SHP77 (cell line): ENCODE measurements at places on chromosomes 2 and 18.

DNA sequence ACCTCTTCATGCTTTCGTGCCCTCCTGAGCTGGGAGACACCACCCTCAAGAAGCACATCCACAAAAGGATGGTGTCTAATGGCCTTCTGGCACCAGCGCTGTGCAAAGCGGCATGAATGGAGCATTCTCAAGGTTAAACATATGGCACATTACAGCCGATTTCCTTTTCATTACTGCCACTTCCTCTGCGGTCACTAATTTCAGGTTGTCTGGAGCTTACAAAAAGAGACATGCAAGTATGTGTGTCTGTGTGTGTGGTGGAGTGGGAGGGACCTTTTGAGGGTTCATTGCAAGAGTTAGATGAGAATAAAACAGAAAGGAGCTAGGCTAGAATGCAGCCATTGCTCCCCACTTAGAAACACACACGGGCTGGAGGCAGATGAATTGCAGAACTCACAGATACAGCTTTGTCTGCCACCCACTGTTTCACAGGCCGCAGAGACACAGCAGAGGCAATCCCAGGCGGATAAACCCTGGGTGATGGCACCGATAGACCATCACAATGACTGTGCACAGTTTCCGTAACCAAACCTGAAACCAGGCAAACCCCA, 76.0 kb downstream of the TGIF1 start:
- peak; percentile 61 for DNase-seq

- DNase-seq = no peak
Measured at GRCh38 chr2:134788417-134788816, 50.0 kb upstream of the ACMSD start.

DNA sequence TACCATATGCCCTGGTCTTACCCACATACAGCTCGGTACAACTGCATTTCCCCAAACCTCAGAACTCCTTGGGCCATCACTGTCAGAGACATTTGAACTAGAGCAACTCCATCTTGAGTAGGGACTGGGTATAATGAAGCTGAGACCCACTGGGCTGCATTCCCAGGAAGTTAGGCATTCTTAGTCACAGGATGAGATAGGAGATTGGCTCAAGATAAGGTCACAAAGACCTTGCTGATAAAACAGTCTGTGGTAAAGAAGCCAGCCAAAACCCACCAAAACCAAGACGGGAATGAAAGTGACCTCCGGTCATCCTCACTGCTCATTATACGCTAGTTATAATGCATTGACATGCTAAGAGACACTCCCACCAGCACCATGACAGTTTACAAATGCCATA, 131.3 kb downstream of the PIK3C3 start:
- no peak for DNase-seq

GRCh38 chr2:37800176-37800858, 124.8 kb upstream of the RMDN2 start:
- no peak for DNase-seq

GRCh38 chr2:52933878-52934277, 833.7 kb upstream of the CHAC2 start:
- no peak for DNase-seq

DNA sequence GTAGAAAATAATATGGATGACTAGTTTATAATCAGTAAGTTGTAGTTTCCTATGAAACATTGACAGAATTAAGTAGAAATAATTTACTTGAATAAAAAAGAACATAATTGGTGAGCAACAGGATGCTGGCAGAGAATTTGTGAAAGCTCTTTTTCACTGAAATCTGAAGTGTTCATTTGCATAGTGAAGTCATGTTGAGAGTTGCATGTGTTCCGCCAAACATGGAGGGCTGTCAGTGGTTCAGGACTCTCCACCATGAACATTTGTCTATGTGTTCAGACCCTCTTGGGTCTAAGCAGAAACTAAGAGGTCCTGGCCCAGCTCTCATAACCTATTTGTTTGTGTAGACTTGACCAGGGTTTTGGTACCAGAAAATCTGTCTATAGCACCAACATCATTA, 182.5 kb upstream of the LINC00305 start:
- no peak for DNase-seq

GRCh38 chr2:64119369-64119768, 24.9 kb downstream of the PELI1 start:
- no peak for DNase-seq

DNA sequence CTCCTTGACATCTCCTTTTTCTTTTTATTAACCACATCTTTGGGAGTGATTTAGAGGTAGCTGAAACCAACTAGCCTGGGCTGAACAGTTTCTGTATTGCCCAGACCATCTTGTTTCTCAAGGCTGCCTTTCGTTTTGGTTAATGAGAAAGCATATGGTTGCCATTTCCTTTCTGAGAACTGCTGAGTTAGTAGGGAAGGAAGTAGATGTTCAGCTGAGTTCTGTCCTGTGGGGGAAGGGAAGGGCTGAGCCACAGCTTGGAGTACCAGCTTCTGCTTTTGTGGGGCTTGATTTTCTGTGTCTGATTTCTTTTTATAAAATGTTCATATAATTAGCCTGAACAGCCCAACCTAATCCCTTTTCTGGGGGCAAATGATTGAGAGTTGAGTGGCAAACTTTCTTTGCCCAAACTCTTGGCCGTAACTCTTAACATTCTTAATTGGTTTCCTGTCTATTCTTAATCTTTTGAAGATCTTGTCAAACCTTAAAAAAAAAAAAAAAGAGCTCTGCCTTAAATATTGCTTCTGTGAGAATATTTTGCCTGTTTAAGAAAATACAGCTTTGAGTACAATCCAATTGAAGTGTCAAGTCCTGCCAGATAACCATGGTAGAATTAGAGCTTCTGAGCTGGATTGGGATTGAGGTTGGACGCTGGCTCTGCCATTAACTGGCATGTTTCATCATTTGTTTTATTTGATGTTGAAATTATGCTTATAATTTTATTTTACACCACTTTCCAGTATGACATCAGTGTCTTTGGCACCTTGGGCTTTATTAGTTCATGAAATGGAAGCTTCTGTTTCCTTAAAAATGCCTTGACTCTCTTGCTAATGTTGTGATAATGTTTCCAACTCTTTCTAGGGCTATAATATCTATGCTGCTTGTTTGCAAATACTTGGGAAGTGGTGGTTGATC, 1.9 kb upstream of the NABP1 start:
- DNase-seq = no peak

DNA sequence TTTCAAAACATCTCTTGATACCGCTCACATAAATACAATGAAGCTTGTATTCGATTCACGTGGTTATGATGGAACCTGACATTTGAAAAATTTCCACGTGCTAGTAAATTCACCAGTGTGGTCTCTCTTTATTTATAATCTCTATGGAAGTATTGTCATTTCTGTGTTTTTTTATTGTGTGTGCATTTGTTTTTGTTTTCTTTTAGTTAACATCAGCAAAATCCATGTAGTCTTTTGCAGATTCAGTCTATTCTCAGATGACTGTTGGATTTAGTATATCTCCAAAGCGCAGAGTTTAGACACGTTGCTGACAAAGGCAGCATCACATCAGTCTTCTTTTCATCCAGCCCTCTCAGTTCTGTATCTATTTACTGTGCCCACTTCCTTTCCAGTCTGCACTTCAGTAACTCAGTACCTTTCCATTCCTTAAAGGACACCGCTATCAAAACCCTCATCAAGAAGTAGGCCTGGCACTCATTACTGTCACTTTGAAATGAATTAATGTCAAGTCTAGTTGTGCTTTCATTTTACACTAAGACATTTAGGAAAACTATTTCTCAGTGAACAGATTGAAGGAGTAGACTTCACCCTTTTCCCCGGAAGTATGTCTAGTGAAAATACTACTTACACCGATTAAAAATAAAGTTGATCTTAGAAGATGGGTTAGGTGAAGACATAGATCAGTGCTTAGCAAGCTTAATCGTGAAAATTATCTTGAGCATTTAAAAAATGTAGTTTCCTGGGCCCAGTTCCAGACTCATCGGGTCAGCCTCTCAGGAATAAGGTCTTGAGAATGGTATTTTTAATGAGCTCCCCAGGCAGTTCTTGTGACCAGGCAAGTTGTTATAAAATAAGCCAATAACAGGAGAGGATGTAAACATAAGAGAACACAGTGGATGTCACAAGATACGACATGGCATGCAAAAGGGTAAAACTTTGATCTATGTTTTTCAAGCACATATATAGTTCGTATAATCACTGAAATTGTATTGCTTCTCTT, 506.8 kb upstream of the ZEB2 start:
- DNase-seq = no peak

DNA sequence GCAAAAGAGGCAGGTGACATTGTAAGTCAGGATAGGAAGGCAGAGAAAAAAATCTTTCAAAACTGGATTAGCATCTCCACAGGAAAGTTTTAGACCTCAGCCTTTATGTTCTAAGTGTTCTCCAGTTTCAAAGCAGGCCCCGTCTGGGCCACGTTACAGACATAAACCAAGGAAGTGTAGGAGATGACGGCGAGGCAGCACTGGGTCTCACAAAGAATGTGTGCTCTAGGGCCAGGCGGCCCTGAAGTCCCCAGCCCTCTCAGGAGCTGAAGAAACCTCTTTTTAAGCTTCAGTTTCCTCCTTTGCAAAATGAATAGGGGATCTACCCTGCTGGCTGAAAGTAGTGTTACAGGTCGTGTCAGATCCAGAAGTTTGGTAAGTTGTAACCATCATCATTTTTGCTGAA, 81.7 kb downstream of the SPRED2 start:
- no peak for DNase-seq

GRCh38 chr2:212711856-212712255, 173.3 kb upstream of the ERBB4 start:
- no peak for DNase-seq

DNA sequence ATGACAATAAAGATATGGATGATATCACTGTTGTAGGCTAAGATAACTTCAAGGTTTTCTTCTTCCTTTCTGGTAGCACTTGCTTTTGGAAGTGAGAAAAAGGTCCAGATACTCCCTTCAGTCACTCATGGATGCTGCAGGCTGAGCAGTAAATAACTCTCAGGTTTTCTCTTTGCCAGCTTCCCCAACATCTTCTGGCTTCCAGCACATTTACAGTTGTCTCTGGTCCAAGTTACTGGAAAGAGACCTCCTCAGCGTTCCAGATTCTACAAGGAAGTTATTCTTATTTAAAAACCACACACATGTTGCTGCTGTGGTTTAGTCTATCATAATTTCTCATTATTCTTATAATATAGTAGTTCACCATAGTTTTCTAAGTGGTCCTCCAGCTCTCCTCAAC, 383.4 kb downstream of the PLCL1 start:
- DNase-seq = no peak

DNA sequence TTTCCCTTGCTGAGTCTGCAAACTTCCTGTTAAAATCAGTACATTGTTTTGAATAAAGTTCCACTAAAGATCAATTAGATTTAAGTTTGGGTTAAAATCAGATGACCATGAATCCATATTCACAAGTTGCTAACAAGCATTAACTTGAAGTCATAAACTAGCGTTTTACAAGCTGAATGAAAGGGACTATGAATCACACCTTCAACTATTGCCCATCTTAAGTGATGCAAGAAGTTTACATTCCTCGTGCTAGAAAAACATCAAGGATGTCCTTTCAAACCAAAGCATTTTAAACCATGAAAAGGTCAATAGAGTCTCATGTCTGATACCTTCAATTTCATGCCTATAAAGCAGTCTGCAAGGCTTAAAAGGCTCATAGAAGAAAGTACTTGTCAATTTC, 257.2 kb upstream of the SYT4 start:
- no peak for DNase-seq
